ENCODE measurements at places on chromosomes 11 and 22.

GRCh38 chr22:37474447-37475090, 11.6 kb downstream of the MFNG start:
- DNase-seq = no peak

- DNase-seq = no peak
These were observed 1.1 kb downstream of the CBX6 start for GRCh38 chr22:38870791-38871359.

GRCh38 chr11:26191193-26191592, 140.7 kb upstream of the ANO3 start:
- no peak for DNase-seq

DNA sequence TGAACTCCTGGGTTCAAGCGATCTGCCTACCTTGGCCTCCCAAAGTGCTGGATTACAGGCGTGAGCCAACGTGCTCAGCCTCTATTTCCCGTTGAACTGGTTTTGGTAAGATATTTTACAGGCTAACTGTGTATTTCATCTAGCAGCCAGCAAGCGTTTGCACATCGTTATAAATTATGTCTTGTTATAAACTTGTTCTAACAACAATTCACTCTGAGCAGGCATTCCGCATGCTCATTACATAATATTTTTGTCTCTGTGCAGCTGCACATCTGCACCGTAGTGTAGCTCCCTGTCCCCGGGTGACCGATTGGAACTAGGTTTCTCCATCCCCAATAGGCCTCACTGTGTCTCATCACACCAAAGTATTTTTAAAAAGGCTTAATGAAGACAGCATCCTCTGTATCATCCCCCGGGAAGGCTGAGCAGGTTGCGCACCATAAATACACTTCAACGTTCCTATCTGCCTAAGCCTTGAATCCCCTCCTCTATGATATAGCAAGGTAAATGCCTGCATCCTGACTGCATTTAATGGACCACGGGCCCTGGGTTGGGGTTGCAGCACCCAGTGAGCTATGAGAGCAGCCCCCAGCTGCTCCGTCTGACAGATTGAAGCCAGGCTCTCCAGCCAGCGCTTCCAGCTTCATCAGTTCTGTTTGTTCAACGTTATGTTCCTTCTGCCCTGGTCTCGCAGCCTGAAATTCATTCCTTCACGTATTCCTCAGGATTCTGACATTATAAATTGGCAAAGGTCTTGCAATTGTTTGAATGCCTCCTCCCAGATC, 47.7 kb downstream of the TST start:
- DNase-seq = no peak

- no peak for DNase-seq
These were observed 12.1 kb upstream of the XBP1 start for GRCh38 chr22:28812516-28812915.

DNA sequence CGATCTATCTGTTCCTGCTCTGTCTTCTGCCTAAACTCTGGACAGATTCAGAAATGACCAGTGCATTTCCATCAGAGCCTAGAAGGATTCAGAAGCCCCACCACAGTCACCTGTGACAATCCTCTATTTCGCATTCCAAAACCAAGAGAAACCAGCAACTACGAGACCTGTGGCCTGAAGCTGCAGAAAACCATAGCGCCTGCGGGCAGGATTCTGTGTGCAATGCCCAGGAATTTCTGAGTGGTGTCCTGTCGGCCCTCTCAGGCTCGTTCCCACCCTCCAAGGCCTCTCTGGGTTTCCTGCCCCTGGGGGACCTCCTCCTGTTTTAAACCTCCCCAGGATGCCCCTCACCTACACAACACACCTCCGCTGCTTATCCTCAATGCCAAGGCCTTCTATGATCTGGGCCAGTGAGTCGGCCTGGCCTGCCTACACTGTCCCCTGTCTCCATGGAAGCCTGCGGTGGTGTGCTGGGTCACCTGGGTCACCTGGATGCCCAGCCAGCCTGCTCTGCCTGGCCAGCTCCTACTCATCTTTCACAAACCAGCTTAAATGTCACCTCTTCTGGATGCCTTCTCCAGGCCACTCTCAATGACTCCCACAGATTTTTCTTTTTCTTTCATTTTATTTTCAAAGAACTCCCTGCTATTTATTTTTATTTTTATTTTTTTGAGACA, 198.3 kb downstream of the CEP164 start:
- DNase-seq = no peak

- DNase-seq = no peak
These were observed 4.5 kb downstream of the APOBEC3G start for GRCh38 chr22:39081598-39081997.

DNA sequence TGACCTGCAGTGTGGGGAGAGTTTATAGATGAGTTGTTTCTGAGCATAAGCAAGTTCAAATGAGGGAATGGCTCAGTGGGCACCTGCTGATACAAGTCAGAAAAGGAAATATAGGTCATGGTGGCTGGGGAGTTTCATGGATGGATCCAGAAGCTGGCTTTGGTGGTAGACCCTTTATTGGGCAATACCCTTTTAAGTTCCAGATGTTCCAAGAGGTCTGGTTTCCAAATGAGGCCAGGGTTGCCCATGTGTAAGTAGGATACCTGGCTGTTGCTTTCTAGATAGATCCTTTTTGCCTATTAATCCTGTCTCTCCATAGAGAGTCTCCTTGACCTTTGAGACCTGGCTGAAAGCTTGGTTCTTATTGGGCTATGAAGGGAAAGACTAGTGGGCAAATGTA, 2.2 kb downstream of the STIM1 start:
- no peak for DNase-seq

DNA sequence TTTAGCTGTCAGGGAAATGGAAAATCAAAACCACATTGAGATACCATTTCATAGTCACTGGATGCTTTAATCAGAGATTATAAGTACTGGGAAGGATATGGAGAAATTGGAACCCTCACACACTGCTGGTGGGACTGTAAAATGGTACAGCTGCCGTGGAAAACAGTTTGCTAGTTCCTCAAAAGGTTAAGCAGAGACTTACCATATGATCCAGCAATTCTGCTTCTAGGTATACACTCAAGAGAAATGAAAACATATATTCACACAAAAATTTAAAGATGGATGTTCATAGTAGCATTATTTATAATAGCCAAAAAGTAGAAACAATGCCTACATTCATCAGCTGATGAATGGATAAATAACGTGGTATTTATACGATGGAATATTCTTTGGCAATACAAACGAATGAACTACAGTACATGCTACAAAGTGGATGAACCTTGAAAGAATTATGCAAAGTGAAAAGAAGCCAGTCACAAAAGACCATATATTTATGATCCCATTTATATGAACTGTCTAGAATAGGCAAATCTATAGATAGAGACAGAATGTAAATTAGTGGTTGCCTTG, 23.0 kb downstream of the RNF121 start:
- DNase-seq = no peak

DNA sequence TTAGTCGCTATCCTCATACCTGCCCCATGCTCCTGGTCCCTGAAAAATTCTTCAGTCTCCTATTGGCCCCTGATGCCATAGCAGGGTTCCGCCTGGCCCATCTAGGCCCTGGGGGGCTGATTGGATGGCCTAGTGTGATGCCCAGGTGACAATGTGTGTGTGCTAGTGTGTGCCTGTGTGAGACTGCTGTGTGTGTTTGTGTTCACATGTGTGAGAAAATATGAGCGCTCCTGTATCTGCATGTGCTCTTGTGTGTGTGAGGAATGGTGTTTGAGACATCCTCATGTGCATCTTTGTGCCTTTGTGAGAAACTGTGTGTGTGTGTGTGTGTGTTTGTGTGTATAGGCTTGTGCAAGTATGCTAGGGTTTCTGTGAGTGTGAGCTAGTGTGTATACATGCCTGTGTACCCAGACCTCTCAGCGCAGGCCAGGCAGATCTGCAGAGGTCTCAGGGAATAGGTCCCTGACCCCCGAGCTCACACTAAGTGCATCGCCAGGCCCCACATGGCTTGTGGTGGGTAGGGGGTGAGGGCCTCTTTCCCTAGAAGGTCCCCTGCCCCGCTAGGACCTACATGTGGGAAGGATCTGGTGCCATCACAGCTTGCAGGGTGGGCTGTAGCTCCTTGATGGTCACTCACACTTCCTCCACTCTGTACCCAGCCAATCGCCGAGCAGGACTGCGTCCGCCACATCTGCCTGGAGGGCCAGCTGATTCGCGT, 64.6 kb downstream of the OTOG start:
- DNase-seq = no peak

DNA sequence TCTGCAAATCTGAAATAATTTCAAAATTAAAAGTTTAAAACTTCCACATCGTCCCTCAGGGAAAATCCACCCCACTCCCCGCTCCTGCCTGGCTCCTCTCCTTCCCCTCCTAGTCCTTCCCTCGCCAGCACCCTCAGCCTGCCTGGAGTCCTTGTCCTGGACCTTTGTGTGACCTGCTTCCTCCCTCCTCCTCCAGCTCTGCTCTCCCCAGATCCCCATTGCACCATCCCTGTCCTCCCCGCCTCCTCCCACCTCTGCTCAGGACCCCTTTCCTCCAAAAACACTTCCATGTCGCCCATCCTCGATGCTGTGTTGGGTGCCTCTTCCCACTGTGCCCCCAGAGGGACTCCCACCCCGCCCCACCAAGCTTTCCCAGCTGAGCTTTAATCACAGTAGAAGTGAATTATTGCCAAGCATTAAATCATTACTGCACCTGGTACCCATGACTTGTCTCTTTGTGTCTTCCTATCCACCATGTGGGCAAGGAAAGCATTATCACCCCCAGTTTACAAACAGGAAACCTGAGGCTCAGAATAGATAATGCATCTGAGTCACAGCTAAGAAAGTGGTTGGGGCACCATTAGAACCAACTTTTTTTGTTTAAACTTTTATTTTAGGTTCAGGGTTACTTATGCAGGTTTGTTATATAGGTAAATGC, 2.4 kb upstream of the ZP1 start:
- no peak for DNase-seq

DNA sequence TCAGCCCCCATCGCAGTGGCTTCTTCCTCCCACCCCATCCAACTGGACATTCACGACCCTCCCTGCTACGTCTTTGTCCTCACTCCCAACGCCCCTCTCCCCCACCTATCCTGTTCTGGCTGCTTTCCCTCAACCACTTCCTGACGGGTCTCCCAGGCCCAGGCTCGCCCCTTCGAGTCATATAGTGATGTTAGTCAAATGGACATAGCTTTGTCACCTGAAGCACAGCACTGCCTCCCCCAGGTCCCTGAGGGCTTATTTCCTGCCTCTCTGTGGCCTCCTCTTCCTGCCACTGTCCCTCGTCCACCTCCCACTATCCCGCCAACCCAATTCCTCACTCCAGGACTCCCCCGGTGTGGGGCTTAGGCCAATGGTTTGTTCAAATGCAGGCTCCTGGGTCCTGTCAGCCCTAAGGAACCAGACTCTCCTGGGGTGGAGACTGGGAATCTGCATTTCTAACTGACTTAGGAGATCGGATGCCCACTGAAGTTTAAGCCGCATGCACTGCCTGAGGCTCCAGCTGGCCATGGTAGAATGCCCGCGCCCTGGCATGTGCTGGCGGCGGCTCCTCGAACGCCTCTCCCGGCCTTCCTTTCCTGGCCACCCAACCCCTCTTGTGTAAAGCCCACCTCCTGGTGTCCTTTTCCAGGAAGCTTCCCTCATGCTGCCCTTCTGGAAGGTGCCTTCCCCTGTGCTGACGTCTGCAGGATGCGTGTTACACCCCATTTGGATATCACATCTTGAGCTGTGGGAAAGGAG, 18.3 kb downstream of the SUN2 start:
- DNase-seq = no peak

DNA sequence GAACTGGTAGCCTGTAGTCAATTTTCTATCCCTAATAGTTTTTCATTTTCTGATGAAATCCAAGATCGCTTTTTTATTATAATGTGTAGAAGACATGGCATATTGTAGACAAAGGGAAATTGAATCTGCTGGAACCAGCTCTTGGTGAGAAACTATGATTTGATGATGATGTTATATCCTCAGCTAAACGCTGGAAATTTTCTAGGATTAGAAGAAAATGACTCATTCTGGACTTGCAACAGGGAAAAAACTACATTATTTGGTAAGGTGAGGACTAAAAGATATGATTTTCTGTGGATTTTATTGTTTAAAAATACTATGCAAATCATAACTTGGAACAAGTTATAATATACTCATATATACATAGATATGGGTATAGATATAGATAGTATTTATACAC, 14.1 kb upstream of the PGM2L1 start:
- DNase-seq = no peak

- peak; percentile 38 for DNase-seq
These were observed 32.0 kb upstream of the SERPIND1 start for GRCh38 chr22:20741634-20742581.

GRCh38 chr11:99020352-99021225, at the start of gene CNTN5:
Gene CNTN5, plus strand, starts transcription at chr11:99020949.
- no peak for DNase-seq

DNA sequence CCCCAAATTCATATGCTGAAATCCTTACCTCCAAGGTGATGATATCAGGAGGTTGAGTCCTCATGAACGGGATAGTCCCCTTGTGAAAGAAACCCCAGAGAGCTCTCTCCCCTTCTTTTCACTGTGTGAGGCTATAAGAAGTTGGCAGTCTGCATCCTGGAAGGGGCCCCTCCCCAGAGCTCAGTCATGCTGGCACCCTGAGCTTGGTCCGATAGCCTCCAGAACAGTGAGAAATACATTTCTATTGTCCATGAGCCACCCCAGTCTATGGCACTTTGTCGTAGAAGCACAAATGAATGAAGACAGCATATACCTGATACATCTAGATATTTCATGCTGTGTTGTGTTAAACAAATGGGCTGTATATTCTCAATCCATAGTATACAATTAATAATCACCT, 81.1 kb upstream of the CRTAM start:
- no peak for DNase-seq

- no peak for DNase-seq
These were observed 86.2 kb upstream of the SORL1-AS1 start for GRCh38 chr11:121539000-121539399.

DNA sequence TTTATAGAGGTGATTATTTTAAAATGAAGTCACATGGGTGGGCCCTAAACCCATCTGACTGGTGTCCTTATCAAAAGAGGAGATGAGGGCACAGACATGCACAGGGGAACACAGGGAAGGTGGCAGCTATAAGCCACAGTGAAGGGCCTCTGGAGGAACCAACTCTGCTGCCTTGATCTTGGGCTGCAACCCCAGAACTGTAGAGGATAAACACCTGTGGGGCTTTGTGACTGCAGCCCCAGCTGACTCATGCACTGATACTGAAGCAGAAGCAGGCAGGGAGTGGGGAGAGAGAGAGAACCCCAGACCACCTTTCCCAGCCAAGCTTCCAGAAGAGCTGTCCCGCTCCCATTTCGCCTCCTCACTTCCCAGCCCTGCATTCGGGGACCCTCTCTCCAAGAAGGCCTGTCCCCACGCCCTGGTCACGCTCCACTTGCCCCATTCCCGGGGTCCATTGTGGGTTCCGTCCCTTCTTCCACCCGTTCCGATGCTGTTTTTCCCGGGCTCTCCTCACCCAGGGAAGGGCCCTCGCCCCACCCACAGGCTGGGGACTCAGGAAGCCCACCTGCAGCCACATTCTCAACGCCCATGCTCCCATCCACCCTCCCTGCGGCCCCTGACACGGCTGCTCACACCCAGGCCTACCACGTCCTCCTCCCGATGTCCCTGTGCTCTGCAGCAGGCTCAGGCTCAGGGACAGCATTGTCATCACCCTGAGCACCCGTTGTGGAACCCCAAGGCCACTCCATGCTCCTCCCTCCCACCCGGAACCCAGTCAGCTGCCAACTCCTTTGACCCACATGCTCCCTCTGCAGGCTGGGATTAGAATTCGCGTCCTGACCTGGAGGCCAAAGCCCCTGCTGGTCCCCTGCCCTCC, 90.8 kb upstream of the SHANK2 start:
- DNase-seq = peak; percentile 0

- DNase-seq = no peak
These were observed 2.8 kb downstream of the PRG3 start for GRCh38 chr11:57378186-57378585.

GRCh38 chr22:17234144-17234623, 14.9 kb upstream of the ADA2 start:
- DNase-seq = no peak
